ENCODE measurements at places on chromosomes 16 and 17.

DNA sequence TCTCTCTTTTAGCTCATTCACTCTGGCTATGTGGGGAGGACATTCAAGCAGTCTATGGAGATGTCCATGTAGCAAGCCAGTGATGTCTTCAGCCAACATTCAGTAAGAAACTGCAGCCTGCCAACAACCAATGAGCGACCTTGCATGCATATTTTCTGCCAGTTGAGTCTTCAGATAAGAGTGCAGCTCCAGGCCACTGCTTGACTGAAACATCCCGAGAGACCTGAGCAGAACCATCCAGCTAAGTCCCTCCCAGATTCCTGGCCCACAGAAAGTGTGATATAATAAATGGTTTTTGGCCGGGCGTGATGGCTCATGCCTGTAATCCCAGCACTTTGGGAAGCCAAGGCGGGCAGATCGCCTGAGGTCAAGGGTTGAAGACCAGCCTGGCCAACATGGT is 10.5 kb upstream of the C17orf58 start:
- no peak for DNase-seq

GRCh38 chr17:82866590-82867191 is 26.9 kb upstream of the ZNF750 start:
- no peak for DNase-seq

GRCh38 chr17:35241520-35241919 is 1.4 kb upstream of the SLFN5 start:
- DNase-seq, result peak; percentile 26

- no peak for DNase-seq
Measured at GRCh38 chr17:68053231-68054013, 17.9 kb downstream of the KPNA2 start.

GRCh38 chr16:67528222-67528869 is at the start of gene RIPOR1:
RIPOR1 (plus strand) TSS chr16:67528829; CDS start chr16:67538447, 9,618 bp downstream.
- peak; percentile 38 for DNase-seq

DNA sequence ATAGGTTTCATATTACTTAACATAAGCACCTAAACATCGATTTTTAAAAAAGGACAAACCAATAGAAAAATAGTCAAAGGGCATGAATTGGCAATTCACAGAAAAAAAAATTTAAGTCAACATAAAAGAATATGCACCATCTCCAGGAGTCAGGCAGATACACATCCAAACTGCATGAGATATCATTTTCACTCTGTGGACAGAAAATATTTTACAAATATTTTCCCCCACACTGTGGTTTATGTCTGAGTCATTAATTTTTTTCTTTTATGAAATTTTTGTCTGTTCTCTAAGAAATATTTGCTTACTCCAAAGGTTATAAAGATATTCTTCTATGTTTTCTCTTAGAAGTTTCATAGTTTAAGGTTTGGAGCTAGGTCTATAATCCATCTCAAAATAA is 74.4 kb upstream of the DNAH17 start:
- no peak for DNase-seq

GRCh38 chr17:81720267-81721071 is 8.4 kb downstream of the SLC25A10 start:
- DNase-seq, result no peak

DNA sequence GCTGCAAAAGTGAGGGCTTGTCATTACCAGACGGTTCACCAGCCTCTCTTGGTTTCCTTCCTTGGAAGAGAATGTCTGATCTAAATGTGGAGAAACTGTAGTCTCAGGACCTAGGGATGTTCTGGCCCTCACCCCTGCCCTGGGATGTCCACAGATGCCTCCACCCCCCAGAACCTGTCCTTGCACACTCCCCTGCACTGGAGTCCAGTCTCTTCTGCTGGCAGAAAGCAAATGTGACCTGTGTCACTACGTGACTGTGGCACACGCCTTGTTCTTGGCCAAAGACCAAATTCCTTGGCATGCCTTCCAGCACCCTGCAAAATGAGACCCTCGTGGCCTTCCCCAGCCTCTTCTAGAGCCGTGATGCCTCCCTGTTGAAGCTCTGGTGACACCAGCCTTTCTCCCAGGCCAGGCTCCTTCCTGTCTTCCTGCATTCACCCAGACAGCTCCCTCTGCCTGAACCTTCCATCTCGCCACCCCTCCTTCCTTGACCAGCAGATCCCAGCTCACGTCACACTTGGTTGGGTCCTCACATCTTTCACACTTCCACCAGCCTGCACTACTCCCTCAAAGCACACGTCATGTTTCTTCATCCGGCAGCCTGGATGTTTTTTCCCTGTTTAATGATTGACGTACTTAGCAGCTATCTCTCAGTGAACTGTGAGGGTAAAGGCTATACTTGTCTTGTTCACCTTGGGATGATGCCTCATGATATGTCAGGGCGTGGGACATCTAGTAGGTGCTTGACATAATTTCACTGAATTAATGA is 4.3 kb downstream of the ZNF768 start:
- no peak for DNase-seq

DNA sequence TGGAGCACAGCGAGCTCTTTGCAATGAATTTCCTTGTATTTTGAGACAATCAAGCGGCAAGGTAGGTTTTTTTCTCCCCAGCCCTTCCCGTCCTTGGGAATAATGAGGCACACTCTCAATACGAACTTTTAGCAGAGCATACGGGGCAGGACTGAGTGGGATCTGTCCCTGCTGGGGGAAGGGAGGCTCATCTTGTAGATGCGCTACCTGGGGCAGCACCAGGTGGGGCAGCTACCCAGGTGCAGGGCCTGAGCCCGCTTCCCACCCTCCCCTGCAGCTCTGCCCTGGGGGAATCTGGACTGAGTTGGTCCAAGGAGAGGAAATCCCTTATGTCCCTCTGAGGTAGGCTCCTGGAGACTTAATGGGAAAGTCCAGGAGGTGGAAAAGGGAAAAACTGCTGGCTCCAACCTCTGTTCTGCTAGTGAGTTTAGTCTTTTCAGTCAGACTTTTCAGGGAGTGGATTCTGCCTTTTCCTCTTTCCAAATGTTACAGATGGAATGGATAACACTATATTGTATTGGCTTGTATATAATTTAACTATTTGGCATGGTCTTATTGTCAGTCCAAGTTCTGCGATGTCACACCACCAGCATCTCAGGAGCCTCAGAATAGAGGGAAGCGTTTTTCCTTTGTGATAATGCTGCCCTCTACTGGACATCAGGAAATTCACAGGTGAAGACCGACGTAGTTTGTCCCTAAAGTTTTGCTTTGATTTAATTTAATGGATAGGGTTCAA is 9.6 kb upstream of the CES1 start:
- no peak for DNase-seq

GRCh38 chr17:80566054-80566400 is 21.4 kb downstream of the RPTOR start:
- DNase-seq, result no peak

GRCh38 chr17:42681976-42682721 is at the start of gene CNTNAP1:
CNTNAP1 (plus strand) TSS chr17:42682531; CDS start chr17:42682830, 299 bp downstream.
- DNase-seq, result no peak

GRCh38 chr16:83813823-83814658 is 6.3 kb downstream of the HSBP1 start:
- DNase-seq, result no peak

- DNase-seq, result no peak
Measured at GRCh38 chr16:23298290-23298915, 3.7 kb upstream of the SCNN1B start.

DNA sequence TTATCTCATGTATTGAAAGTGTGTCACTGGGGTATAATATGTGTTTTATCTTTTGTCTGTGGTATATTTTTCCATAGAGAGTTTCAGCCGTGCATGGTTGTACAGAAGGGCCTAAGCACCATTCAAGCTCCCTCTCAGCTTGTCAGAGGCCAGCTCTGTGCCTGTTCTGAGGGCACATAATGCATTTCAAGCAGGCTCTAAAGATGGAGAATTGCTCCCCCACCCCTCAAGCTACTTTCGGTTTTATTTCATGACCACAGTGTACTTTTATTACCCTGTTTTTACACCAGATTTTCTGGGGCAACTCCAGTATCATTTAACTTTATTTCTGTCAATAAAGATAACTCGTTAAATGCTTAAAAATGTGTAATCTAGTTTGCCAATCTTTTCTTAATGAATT is 131.7 kb downstream of the SHISA6 start:
- no peak for DNase-seq

GRCh38 chr17:69423450-69423849 is 9.0 kb downstream of the MAP2K6 start:
- DNase-seq, result no peak

DNA sequence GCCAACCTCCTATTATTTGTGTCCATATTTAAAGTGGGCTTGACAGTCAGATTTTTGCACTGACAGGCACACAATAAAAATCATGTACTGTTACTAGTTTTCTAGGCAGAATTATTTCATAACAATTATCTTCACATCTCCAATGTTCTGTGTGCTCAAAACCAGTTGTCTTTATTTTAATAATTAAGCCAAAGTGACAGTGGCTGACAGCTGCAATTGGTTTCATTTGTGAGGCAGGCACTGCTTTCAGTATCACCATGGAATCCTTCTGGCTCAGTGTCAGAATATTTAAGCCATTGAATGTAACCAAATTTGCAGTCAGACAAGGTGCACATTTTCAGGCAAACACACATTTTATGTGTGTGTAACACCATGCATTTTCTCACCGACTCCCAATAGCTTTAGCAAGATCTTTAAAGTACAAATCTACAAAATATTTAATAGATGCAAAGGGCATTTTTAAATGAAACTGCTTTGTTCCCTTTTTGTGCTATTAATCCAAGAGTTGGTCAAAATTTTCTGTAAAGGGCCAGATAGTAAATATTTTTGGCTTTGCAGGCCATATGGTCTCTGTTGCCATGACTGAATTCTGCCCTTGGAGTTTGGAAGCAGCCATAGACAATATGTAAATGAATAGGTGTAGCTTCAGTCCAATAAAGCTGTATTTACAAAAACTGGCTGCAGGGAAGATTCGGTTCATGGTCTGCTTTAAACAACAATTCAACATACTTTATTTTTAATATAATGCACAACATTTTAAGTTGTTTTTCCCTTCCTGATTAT is 486.0 kb downstream of the KCNJ2 start:
- no peak for DNase-seq

DNA sequence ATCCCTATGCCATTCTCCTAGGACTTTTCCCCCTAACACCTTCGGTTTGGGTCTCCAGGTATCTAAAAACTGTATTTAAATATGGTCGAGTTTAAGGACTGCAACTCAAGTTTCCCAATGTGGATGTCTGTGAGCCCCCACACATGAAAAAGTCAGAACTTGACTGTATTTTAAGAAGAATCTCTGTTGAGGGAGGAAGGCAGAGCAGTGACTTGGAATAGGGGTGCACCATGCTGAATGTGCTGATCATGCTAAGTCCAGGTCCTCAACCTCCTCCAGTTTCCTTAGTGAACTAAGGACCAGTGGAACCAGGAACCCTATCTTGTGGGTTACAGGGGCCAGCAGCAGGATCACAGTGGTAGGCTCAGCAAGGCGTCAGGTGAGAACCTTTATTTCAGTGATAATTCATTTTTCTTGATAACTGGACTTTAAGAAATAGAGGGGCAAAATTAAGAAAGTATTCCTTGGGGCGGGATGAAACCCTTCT is 19.5 kb downstream of the GRB7 start:
- DNase-seq, result no peak
